ENCODE measurements at places on chromosomes 2 and 18.

- DNase-seq, result no peak
Observed at GRCh38 chr2:50729306-50730049, 302.5 kb downstream of the NRXN1 start.

DNA sequence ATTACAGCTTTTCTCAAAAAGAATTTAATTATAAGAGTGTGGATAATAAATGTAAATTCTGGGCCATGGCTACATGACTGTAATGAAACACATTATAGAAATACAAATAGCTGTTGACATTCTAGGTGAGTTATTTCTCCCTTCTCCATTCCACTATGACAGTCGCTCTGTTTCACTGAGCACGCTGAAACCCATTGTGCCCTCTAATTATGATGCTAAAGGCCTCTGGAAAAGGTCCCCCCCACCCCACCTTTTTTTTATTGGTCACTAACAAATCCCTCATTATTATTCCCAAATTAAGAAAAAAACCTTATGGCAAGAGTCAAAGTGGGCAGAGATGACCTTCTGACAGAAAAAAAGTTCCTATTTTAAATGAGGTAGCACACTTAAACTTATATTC lies 285.0 kb upstream of the SIX3 start:
- no peak for DNase-seq

DNA sequence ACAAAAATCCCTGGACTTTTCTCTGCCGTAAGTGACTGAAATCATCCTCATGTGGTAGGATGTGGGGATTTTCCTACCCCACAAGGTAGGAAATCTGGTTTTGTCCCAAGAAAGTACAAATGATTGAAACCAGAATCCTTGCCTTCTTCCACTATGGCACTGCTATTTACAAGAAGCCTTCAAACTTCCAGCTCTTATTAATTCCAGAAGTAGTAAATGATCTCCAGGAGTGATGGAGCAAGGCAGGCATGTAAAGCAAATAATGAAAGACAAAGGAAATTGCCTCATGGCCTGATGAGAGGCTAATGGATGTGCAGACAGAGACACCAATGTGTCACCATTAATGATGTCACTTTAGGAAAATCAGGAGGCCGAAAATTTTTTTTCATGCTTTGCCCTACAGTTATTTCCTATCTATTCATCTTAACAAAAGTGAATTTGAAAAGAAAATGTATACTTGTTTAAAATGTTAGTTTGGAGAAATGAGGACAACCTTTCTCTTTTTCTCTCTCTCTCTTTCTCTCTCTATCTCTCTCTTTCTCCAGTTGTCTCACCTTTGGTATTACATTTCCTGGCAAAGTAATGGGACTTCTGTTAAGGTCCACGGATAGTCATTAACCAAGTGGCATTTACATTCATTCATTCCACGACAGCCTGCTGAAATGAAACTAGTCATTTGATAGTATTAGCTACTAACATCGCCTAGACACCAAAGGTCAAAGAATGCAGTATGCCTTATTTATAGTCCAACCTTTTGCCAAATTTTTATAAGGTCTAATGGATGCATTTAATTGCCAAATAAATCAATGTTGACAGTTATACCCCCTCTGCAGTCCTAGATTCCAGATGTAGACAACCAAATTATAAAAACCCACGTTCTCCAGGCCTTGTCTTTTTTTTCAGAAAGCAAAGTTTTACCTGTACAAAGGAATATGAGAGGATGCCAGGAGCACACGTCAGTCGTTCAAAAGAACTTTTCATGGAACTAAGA lies 5.0 kb upstream of the EVA1A start:
- DNase-seq, result peak; percentile 33

DNA sequence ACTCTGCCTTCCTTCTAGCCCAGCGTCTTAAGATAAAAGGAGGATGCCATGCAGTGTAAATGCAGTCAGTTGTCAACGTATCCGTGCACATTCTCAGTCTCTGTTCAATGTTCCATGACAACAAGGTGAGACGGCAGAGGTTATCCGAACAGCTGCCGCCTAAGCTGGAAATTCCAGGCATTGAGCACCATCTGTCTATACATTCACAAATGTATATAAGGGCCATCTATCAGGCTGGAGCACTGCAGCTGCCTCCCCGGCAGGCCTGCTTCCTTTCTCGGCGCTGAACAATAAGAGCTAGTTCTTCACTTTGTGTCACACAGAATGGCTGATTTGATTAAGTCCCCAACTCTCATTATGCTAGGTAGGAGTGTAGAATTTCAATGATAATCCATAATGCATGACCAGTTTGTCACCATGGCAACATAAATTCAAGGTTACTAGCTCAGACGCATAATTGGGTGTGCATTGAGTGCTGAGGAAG lies 282.2 kb upstream of the SOX11 start:
- no peak for DNase-seq

GRCh38 chr2:175560521-175561169 lies 379.1 kb upstream of the ATP5MC3 start:
- no peak for DNase-seq

GRCh38 chr2:200416878-200417277 lies 93.0 kb downstream of the KCTD18 start:
- DNase-seq, result no peak

DNA sequence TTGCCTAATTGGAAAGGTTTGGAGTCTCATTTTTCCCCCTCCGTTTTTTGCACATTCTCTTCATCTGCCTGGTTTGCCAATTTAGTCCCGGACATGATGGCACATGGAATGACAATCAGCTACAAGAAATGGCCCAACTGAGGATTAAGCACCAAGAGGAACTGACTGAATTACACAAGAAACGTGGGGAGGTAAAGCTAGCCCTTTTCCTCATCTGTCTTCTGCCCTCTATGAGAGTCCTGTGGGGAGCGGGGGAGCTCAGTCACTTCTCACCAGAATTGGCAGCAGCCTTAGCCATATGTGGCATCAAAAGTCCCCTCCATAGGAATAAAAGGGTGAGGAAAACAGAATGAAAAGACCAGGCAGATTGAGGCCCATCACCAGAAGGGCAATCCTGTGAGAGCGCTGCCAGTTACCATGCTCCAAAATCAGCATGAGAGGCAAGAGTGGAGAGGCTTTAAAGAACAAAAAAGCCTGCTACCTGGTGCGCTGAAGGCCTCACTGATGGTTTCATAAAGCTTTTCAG lies 11.6 kb downstream of the ATG16L1 start:
- no peak for DNase-seq

GRCh38 chr2:165203689-165204559 lies at the start of gene SCN3A:
Gene SCN3A, minus strand, starts transcription at chr2:165204050. Its CDS starts 27,656 bp downstream, at chr2:165176394.
- DNase-seq, result peak; percentile 61

DNA sequence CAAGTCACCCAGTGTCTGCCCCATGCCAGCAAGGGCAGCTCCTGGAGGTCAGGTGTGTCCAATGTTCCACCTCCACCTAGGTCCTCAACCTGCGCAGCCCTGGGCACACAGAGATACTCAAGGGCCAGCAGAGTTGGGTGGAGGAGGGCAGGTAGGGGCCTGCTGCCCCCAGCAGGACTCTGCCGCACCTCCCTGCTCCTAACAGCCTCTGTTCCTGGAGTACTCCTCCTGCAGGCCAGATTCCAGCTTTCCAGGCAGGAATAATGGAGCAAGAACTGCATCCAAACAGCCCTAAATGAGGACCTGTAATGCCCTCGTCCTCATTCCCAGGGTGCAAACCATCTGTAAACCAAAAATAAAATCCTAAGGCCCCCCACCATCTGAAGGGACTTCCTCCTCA lies 44.4 kb upstream of the ACAA2 start:
- DNase-seq, result no peak

DNA sequence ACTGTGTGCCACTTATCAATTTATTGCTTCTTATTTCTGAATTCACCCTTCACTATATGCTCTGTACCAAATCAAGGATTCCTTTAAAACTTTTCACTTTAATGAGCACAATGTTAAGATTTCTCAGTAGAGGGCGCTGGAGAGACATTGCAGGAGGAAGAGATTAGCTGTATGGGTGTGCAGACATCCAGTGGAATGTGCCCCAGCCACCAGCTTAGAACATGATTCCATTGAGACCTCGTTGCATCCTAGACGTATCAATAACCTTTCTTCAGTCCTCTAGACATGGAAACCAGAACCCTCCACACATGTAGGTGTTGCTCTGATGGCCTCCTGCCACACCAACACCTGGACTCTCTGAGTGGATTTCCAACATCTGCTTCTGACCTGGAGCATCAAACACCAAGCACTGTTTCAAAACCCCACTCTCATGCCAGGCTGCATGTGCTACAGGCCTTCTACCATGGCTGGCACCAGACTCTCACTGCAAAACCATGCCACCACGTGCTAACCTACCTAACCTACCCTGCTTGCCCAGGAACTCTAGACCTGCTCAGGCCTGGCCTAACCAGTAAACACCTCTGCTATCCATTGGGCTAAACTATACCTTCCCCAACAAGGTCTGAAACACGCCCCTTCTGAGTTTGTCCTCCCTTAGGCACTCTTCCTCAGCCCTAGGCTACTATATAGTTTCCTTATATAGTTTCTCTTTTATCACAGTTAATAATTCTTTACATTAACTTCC lies 633.2 kb upstream of the PKDCC start:
- peak; percentile 74 for DNase-seq

- no peak for DNase-seq
Observed at GRCh38 chr2:68414876-68415275, 49.8 kb downstream of the PLEK start.

GRCh38 chr2:221360742-221361141 lies 211.4 kb downstream of the EPHA4 start:
- peak; percentile 12 for DNase-seq

GRCh38 chr2:235563056-235563910 lies 69.4 kb downstream of the AGAP1 start:
- DNase-seq, result no peak
